Suprapubic skin (tissue), 4 donors: ENCODE measurements at places on chromosomes 2 and 18.
A peak's percentile ranks its signal among the peaks of the same experiment; 100 is the strongest.

DNA sequence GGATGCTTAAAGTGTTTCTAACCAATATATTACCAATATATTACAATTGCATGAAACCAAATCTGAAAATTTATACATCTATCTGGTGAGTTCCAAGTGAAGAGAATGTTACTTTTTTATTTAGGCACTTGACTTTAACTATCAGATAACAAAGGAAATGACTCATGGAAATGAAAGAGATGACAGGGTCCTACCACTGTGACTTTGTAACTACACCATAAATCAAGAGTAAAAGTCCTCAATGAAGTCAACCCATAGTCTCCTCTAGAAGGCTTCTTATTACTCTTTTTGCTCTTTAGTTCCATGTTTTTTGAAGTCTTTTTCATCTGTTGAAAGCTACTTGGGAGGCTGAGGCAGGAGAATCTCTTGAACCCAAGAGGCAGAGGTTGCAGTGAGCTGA lies 545.0 kb upstream of the PIK3C3 start:
- no peak for DNase-seq

GRCh38 chr2:9391961-9392720 lies 31.2 kb downstream of the ITGB1BP1 start:
- DNase-seq, result no peak

DNA sequence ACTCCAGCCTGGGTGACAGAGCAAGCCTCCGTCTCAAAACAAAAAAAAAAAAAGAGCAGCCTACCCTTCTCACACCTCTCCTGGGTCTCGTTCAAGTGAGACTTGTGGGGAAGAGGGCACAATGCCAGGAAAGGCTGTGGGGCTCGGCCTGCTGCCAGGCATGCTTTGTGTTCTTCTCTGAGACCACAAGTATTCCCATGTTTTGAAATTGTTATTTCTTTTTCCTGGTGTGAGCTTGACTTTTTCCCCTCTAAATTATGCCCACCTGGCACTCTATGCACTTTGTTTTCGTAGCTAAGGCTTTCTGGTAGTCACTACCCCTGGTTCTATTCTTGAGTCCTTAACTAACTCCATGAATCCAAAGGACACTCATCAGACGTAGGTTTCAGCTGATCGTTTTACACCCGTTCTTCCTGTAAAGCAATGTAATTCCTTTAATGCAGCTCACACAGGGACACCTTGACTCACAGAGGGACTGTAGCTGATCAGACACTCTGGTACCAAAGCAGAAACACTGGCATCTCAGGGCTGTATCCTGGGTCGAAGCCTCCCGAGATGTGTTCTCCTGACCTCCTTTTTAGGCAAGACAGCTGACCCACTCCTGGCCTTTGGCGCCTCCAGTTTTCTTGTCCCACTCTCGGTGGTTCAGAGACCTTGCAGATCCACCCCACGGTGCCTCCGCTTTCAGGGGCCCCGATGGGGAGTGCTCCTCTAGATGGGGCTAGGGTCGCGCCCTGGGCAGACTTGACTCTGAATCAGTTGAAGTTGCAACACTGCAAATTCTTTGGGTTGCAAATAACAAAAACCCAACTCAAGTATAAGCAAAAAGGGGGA lies 193.3 kb upstream of the AGAP1 start:
- DNase-seq, result no peak

DNA sequence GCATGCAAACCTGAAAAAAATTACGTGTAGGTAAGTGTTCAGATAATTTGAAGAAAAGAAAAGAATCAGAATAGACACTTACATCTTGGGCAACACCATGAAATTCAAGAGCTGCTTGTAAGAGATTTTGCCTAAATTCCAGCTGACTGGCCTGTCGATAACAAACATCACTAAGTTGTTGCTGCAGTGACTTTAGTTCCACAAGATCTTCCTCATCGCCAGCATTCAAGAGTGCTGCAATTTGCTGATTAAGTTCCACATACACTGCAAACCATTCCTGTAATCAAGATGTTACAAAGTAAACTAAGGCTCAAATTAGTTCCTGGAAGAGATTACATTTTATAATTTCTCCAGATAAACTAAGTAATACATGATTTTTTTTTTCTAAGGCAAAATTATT lies 74.3 kb upstream of the CCDC141 start:
- DNase-seq, result no peak

DNA sequence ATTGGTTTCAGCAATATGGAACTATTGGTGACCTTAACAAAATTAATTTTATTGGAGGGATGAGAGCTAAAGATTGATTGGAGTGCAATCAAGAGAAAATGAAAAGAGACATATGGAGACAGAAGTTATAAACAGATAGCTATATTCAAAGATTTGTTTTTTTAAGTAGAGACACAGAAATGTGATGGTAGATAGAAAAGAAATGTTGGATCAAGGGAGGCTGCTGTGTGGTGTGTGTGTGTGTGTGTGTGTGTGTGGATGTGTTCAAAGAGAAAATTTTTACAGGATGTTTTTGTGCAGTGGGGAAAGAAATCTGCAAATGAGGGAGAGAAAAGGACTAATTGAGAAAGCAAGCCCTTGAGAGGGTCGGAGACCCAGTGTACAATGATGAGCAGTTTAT lies 249.5 kb upstream of the SPHKAP start:
- no peak for DNase-seq

GRCh38 chr2:191345788-191346187 lies 100.6 kb downstream of the MYO1B start:
- no peak for DNase-seq

- DNase-seq, result no peak
Measured at GRCh38 chr18:47901624-47902362, 28.7 kb downstream of the SMAD2 start.

GRCh38 chr2:153872311-153873051 lies 759 bp downstream of the GALNT13 start:
- DNase-seq, result no peak

GRCh38 chr2:235570966-235571692 lies 77.3 kb downstream of the AGAP1 start:
- no peak for DNase-seq

DNA sequence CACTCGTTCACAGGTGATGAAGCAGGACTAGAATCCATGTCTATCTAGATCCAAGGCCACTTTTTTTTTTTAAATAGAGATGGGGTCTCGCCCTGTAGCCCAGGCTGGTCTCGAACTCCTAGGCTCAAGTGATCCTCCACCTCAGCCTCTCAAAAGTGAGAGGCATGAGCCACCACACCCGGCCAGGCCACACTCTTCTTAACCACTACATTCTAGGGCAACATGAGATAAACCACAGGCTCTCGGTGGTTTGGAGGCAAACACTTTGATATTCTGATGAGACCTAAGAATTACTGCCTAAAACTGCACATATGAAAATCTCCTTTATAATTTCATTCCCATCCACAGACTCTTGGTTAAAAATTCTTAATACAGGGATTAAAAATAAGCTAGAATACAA lies 51.8 kb downstream of the USP34 start:
- no peak for DNase-seq

DNA sequence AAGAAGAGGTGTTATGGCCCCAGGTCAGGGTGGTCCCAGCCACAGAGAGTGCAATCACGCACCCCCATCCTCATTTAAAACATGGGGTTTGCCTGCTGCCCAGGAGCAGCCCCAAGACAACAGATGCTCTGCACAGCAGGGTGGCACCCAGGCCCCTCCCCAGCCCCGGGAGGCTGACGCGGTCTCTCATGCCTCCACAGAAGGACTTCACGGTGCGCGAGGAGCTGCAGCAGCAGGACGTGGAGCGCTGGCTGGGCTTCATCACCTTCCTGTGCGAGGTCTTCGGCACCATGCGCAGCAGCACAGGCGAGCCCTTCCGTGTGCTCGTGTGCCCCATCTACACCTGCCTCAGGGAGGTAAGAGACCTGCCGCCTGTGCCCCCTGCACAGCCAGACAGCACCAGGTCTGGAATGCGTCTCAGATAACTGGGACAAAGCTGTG lies 133.7 kb downstream of the SMAD7 start:
- peak; percentile 52 for DNase-seq

- no peak for DNase-seq
Measured at GRCh38 chr2:96470636-96471035, 34.5 kb downstream of the NEURL3 start.
